ENCODE measurements at places on chromosomes 7 and 10.

DNA sequence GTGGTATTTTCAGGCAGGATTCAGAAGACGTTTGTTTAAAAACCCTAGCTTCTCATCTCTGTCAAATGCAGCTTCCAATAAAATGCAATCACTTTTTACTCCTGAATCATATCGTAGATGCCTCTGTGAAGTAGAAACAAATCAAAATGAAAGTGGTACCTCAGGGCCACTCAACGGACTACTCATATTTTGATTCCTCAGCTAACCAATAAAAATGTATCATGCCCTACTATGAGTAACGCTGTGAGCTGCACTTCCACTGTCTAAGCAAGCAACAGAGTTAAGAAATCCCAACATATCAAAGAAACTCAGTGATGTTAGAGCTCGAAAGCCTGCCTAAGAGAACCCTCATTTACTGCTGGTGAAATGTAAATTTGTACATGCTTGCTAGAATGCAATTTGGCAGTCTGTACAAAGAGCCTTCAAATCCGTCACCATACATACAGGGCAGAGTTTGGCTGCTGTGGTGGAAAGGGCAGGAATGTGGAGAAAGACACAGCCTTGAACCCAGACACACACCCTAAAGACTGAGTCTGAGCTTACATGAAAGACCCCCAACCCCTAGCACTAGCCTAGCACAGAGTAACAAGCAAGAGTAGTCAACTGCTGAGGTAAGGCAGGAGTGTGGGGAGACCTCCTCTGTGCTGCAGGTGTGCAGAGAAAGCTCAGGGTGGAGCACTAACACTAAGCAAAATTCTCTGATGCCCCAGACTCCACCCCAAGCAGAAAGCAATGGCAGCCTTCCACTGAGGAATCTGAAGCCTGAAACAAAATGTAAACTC, 151.5 kb downstream of the ANK3 start:
- peak; percentile 52 for DNase-seq

- DNase-seq = peak; percentile 70
Observed at GRCh38 chr10:63068246-63068645, 64.9 kb upstream of the NRBF2 start.

DNA sequence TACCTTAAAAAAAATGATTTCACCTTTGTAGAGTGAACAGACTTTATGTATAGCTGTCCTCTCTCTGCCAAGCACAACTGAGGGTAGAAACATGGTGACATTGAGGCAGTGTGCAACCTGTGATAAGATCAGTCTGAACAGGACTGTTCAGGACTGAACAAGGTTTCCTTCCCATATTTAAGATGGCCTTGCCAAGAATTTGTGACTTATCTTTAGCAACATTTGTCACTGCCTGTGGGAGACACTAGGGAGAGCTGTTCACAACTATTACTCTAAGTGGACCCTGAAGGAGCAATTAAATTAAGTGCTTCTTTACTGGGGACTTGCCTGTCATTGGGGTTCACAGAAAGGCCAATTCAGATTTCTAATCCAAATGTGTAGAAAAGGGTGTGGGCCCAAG, 6.7 kb downstream of the OR13A1 start:
- DNase-seq = no peak

- DNase-seq = no peak
Observed at GRCh38 chr7:103640031-103640779, 194.2 kb upstream of the SLC26A5 start.

GRCh38 chr7:44541876-44542610, 913 bp upstream of the NPC1L1 start:
- DNase-seq = no peak

DNA sequence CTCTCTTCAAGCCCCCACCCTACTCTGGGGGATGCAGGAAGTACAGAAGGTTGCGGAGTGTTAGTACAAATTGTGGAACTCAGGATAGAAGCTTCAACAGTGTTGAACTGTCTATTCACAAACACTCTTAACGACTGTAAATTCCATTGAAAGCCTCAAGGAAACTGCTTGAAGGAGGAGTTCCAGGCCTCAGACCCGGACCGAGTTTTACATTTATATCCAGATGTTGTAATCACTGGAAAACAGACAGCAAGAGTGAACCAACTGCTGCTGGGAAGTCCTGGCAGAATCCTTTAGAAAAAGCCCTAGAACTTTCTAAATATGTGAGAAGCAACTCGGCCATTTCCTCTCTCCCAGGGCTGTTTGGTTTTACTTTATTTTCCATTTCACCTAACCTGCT, 84.1 kb upstream of the LRRC18 start:
- DNase-seq = no peak

- DNase-seq = no peak
Observed at GRCh38 chr7:149552799-149553198, 55.2 kb upstream of the ZNF746 start.

DNA sequence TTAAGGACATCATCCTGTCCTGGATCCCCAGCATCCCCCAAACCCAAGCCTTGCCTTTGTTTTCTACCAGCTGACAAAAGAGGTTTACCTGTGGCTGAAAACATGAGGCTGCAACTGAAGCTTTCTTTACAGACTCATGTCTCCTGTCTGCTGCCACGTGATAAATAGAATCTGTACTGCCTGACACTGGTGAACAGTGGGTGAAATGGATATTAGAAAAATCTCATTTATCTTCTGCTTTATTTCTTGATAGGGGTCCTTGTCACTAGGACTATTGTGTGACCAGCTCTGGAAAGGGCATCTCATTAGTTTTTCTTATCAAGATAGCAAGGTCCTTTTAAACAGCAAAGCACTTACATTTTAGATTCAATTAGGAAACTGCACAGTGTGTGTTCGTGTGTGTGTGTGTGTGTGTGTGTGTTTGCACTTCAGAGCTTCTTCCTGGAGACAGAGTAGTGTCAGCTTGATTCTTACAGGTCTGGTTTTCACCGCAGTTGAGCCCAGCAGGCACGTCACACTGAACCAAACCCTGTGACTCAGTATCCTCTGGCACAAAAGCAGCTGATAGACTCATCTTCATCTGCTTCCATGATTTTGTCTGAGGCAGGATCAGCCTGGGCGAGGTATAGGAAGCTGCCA, 373.5 kb upstream of the CELF2 start:
- peak; percentile 28 for DNase-seq

DNA sequence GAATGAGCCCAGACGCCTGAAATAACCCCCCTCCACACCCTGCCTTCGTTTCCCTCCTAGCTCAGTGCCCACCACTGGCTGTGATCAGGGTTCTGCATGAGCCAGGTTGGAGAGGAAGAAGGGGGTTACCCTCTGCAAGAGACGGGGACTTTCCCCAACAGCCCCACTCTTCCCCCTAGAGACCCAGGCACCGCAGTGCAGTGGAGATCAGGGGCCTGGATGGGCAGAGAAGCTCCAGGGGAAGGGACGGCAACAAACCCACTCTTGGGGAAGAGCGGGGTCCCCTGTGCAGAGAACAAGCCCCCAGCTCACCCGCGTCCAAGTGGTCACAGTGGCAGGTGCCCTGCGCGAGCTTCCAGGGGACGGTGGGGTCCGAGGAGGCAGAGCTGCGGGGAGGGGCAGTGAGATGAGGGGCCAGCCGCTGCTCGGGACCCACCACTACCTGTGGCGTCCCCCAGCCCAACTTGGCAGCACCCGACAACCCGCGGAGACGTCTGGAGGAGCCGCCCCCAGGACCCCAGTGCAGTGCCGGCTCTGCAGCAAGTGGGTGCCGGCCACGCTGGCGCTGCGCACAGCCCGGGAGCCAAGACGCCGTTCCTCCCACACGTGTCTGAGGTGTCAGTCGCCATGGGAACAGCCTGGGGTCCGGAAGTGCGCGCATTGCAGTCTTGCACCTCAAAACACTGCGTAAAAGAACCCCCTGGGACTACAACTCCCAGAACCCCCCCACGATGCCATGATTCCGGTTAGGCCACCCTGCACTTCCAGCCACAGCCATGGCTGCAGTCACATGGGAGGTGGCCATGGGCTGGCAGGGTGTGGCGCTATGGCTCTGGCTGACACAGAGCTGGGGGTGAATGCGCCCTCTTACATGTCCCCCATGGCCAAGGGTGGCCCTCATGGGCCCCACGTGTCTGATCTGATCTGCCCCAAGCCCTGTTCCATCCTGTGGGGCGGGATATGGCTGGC, 45.8 kb upstream of the WIPI2 start:
- no peak for DNase-seq

- DNase-seq = no peak
Observed at GRCh38 chr10:15896654-15897053, 36.3 kb upstream of the MINDY3 start.

GRCh38 chr7:104943502-104944343, 70.3 kb upstream of the KMT2E start:
- DNase-seq = peak; percentile 22

- peak; percentile 74 for DNase-seq
Observed at GRCh38 chr7:85041605-85042216, 145.1 kb downstream of the SEMA3D start.

DNA sequence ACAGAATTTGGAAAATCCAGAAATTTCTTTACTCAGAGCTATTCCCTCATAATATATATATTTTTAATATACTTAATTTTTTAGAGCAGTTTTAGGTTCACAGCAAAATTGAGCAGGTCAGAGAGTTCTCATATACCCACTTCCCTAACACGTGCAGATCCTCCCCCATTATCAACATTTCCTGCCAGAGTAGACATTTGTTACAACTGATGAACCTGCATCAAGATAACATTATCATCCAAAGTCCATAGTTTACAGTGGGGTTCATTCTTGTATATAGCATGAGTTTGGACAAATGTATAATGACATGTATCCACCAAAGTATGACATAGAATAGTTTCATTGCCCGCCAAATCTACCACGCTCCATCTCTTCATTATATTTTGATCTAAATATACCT, 170.0 kb downstream of the PTEN start:
- no peak for DNase-seq

DNA sequence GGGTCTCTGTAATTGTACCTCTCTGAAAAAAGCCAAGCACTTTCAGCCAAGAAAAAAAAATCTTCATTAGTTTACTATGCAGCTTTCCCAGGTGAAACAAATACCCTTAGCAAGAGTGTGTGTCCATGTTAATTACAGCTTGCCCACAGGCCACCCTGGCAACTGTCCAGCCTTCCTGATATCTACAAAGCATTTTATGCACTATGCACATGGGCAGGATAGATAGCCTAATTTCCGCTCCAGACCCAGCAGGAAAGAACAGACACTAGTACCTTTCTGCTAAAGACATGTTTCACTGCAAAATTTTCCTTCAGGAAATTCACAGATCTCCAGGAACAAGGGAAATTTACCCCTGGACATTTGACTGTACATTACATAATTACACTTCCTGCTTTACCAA, 24.4 kb downstream of the CACNA2D1 start:
- no peak for DNase-seq

- DNase-seq = no peak
Observed at GRCh38 chr7:64872351-64873154, 30.5 kb upstream of the ZNF273 start.

DNA sequence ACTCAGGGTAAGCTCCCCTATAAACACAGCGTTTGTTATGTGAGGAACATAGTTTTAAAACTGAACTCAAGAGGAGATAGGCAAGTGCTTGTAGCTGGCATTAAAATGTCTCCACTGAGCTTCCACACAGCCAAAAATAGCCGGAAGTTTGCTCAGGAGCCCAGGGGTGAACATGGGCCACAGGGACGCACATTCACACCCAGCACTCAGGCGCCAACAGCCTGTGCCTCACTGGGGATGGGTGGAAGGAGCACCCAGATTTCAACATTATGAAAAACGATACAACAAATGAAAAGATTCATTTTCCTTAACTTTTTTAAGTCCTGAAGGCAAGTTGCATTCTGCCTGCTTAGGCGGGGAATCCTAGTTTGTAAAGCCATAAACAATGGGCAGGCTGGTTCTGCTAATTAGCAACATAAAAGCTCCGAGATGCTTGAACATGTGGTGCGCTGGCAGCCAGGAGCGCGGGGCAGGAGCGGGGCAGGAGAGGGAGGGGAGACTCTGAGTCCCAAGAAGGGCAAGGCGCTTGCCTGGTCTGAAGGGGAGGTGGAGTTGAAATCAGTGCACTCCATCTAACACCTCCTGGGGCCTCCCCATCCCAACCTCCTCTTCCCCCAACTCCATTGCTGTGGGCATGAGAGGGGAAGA, 235.9 kb downstream of the COBL start:
- DNase-seq = no peak

GRCh38 chr7:91267171-91267955, 3.1 kb downstream of the FZD1 start:
- no peak for DNase-seq

DNA sequence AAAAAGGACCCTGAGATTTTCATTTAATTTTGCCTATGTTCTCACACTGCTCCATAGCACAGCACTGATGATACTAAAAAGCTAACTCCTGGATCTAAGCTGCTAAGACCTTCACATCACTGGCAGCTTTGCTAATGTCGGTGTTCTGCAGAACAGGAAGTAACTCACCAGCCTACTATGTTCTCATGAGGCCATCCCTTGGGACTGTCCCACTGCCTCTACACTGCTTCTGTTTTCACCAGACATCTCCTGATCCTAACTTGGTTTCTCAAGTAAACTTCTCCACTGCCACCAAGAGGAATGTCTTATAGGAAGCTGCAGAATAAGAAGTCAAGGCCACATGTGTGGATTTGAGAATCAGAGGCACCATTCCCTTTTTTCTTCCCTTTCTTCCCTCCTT, 15.1 kb downstream of the HTR7 start:
- no peak for DNase-seq

DNA sequence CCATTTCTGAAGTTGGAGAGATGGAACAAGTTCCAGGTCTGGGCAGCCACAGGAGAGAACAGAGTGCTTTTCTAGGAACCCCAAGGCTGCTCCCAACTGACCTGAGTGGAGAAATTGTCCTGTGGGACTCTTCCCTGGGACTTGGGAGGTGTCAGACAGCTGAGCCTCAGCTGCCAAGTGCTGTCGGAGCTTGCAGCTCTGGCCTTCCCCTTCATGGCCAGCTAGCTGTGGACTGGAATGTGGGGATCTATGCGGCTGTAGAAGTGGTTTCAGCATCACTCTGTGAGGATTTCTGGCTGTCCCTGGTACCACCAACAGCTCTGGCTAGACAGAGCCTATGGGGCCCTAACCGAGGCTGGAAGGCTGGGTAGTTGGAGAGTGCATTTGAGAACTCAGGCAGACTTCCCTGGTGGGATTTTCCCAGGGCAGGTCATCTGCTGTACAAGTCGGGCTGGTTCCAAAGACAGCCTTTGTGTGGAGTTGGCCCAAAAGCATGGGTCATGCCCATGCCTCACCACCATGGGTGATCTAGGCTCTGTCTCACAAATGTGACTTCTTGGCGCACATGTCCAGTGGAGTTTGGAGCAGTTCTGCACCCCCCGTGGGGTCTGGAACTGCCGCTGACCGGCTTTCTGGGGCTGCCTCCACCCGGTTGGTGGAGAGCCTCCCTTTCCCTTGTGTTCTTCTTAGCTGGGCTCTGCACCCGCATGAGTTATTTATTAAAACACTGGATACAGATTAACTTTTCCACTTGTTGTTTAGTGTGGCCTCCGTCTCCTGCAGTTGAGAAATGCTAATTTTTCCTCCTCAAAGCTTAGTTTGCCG, 10.9 kb downstream of the SUFU start:
- no peak for DNase-seq

DNA sequence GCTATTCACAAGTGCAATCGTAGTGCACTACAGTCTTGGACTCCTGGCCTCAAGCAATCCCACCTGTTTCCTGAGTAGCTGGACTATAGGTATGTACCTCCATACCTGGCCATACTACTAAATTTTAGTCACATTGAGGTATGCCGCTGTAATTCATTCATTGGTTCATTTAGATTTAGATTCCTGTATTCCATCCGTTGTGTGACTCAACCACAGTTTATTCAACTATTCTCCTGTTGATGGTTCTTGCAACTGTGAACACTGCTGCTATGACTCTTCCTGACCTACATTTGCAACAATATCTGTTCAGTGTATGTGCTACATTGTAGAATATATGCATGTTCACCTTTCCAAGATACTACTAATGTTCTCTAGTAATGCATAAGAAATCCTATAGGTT, 8.0 kb upstream of the ZCCHC24 start:
- DNase-seq = no peak
